Trophoblast cell (in vitro differentiated cells and primary cell): ENCODE measurements at places on chromosomes 1 and 21.
A peak's percentile ranks its signal among the peaks of the same experiment; 100 is the strongest.

GRCh38 chr1:162757476-162757875 lies 33.0 kb upstream of the HSD17B7 start:
- DNase-seq: no peak

DNA sequence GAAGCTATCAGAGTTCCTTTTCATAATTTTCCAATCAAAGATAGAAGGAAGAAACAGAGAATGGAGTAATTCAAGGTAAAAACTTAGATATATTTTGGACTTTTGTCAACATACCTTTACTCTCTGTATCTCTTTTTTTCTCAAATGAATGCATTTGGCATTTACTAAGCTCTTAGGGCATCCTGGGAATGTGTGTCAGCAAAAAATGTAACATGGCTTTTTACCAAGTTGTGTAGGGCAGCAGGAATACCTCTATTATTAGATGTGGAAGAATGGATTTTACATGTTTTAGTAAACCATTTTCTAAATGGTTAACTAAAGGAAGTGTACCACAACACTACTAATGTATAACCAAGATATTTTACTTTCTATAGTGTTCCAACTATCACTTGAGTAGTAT lies 4.2 kb upstream of the COL11A1 start:
- DNase-seq: no peak

GRCh38 chr21:39660191-39660980 lies 47.6 kb downstream of the B3GALT5 start:
- peak; percentile 30 for DNase-seq

GRCh38 chr1:203629507-203630082 lies 3.0 kb downstream of the ATP2B4 start:
- DNase-seq: peak; percentile 57

DNA sequence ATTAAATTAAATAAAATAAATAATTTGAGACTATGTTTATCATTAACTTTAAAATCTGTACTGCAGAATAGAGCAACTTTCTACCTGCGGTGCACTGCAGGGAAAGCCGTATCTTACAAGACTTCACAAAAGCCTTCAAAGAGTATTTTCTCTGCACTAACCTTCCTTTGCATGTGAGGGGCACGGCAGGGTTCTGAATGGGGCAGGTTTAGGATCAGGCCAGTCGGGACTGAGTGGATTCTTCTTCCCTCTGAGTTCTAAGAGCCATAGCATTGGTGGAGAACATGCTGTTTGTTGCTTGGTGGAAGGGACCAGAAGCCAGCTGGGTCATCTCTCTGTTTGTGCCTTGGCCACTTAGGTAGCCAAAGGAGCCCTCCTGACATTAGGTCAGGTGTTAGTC lies 55.2 kb upstream of the LGALS8 start:
- DNase-seq: no peak

DNA sequence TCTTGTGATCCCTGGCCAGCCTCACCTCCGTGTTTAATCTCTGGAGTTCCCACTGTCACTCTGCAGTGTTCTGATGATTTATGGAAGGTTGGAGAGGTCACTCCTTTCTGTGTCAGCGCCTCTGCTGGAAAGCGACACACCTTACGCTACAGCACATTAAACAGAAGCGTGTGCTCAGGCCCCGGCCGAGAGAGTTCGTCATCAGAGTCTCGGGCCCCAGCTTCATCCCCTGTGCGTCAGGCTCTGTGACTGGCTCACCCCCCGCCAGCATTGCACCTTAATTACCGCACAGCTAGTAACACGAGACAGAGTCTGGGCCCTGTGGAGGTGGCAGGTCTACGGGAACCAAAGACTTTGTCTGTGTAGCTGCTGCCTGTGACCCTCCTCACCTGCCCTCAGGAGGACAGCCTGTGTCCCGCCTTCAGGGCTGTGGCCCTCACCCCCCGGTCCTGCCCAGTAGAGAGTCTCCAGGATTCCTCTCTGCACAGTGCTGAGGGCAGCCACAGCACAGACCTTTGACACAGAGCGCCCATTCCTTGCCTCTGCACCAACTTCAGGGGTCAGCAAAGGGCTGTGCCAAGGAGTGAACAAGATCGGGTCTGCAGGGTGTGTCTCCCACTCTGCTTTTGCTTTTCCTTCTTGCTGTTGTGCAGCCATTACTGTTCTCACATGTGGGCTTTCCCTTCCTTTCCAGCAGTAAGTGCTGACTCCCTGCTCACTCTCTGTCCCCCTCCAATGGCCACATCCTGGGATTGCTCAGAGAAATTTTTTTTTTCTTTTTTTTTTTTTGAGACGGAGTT lies 157.6 kb downstream of the PGBD5 start:
- DNase-seq: peak; percentile 62

GRCh38 chr1:1361982-1362423 lies 3.6 kb upstream of the MXRA8 start:
- peak; percentile 83 for DNase-seq

GRCh38 chr1:165842023-165842670 lies 14.7 kb downstream of the UCK2 start:
- no peak for DNase-seq

GRCh38 chr1:160407839-160408801 lies 7.8 kb downstream of the VANGL2 start:
- peak; percentile 51 for DNase-seq

DNA sequence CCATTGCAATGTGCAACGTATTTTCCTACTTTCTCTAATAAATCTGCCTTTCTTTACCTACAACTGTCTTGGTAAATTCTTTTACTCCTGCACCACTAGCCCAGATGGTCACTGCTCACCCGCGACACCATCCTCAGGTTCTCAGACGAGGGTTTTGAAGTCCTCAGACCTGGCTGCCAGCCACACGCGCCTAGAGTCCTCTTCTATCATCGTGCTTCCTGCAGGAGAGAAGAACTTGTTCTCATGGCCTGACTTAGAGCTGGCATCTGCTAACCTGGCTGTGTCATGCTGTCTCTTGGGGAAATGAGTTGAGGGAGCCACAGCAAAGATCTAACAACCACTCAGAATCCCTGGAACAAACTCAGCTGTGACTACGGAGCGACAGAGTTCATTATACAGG lies 30.3 kb upstream of the PGBD5 start:
- DNase-seq: no peak

GRCh38 chr1:223819730-223820514 lies 25.8 kb downstream of the TP53BP2 start:
- DNase-seq: no peak

GRCh38 chr1:234490793-234491479 lies 12.0 kb upstream of the TARBP1 start:
- no peak for DNase-seq

DNA sequence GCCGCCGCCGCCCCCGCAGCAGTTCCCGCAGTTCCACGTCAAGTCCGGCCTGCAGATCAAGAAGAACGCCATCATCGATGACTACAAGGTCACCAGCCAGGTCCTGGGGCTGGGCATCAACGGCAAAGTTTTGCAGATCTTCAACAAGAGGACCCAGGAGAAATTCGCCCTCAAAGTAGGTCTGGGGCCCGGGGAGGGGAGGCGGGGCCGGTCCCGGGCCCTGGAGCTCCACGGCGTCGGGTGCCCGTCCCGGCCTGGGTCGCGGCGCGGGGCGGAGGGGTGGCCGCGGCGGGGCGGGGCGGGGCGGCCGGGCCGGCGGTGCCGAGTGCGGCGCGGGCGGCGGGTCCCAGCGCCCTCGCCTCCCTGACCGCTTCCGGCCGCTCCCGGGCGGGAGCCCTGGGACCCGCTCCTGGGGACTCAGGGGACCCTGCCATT lies 646 bp downstream of the MAPKAPK2 start:
- peak; percentile 46 for DNase-seq

GRCh38 chr1:91741906-91742305 lies 144.0 kb downstream of the TGFBR3 start:
- no peak for DNase-seq

DNA sequence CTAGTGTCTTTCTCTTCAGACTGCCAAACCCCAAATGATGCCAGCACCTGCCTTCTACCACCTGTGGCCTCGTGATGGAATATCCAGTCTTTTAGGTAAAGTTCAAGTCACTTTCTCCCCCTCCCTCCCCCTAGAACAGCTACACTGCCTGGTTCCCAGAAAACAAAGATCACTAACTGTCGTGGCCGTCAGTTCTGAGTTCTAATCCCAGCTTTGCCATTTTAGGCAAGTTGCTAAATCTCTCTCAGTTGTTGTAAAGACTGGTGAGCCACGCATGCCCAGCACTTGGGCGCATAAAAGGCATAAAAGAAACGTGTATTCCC lies 648 bp upstream of the TRAPPC3 start:
- DNase-seq: no peak

GRCh38 chr1:38045401-38046332 lies 926 bp downstream of the POU3F1 start:
- no peak for DNase-seq

GRCh38 chr1:93925206-93925605 lies 16.0 kb upstream of the GCLM start:
- no peak for DNase-seq

DNA sequence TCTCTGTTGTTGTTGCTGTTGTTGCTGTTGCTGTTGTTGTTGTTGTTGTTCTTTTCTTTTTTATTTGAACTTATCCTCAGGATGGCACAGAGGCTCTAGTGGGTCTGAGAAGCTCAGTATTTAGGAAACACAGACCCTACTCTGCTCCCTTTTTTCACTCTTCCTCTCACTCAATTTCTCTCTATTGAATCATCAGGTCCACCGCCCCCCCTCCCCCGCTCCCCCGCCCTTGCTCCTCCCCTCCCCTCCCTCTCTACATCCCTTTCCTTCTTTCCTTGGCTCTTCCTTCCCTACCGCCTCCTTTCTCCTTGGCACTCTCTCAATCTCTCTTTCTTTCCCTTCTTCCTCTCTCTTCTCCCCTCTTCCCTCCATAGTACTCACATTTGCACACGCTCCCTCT lies 218.5 kb upstream of the ZC3H12A start:
- DNase-seq: no peak

- no peak for DNase-seq
Observed at GRCh38 chr1:73770109-73770905, 427.7 kb downstream of the LRRIQ3 start.

GRCh38 chr1:42013881-42014470 lies 95.3 kb upstream of the HIVEP3 start:
- no peak for DNase-seq

GRCh38 chr21:36059823-36060158 lies 535 bp downstream of the SETD4 start:
- DNase-seq: no peak

DNA sequence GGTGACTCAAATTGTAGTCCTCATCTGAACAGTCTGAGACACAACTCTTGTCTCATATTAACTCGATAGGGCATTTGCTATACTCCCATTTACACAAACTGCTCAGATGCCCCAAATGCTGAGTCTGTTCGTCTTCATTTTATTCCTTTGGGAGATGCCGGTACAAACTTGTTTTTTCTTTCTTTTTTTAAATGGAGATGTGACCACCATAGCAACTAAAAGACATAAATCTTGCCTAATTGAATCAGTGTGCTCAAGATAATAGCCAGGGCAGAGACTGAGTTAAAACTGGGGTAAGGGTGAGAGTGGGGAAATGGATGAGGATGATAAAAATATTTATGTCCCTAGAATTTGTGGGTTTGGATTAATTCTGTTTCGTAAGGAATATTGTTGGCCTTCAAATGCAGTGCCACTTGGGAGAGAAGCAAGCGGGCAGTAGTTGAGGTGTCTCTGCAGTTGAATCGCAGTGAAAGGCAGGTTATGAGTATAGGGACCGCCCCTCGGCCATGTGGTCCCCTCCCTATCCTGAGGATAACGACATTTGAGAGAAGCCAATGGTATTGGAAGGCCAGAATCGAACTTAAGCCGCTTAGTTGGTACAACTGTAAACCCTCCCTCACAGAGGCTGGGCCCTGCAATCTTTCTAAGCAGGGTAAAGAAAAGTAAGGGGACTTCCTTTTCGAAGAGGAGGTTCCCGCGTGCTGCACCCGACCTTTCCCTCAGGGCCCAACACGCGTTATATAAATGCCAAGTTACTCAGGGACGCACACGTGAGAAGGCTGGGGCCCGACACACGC lies 859 bp upstream of the LRRC8B start:
- peak; percentile 62 for DNase-seq

DNA sequence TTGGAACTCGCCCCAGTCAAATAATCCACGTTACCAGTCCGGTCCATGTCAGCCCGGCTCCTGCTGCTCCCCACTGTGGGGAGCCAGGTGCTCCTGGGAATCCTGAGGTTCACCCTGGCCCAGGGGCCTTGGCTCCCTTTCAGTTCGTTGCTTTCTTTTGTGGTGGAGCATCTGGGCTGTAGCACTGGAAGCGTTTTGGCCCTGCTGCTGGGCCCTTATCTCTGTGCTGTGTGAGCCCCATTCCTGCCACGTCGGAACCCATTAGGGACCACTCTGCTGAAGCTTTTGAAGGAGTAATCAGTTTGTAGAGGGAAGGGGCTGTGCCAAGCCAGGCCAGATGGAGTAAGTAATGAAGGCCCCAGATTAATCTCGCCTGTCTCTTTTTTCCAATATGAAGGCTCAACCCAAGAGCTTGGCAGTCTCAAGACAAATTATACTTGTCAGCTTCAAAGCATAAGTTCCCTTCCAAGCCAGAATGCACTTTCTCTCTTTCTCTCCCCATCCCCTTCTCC lies 82.3 kb downstream of the PGM1 start:
- DNase-seq: no peak

GRCh38 chr1:31872658-31873636 lies 57.1 kb upstream of the SPOCD1 start:
- DNase-seq: no peak
